MV-4-11 (cell line): ENCODE measurements at places on chromosomes 7 and 10.

GRCh38 chr7:91107460-91107859, 156.8 kb upstream of the FZD1 start:
- DNase-seq = no peak

- DNase-seq = peak; percentile 30
These were observed 29.6 kb upstream of the AKR1C2 start for GRCh38 chr10:5033061-5033778.

DNA sequence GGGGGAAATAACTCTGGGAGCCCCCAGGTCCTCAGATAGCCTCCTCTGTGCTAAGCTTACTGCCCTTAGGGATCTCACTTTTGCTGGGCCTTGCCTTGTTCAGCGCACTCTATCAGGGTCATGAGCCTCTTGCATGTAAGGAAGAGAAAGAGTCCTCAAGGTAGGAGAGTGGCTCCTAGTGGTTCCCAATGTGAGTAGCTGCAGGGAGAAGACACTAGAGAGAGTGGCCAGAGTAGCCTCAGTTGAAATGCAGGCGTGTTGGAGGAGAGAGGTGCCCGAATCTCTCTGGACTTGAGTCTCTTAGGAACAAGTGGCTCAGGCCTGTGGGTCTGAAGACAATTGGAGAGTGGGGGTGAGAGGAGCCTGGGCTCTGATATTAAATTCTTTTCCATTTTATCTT, 94.3 kb upstream of the SORCS3 start:
- DNase-seq = no peak

DNA sequence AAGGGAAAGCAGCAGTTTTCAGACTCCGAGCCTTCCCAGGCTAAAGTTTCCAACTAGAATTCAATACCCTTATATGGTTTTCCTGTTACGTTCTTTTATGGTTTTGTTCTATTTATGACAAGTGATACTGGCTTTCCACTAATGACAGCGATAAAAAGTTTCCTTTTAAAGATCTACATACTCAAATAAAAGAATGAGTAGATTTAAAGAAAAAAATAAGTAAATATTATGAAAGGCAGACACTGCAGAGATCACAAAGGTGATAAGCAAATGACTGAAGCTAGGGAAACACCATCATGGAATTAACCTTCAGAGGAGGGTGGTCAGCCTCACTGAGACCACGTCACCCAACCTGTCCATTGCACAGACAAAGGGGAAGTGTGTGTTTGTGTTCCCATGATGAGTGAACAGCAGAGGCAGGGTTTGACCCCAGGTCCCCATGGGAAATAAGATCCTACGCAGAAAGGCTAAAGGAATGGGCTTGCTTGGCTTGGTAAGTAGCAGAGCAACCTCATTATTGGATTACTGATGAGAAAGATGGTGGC, 4.0 kb downstream of the VSIR start:
- DNase-seq = peak; percentile 32

- no peak for DNase-seq
These were observed 6.4 kb downstream of the TAS2R41 start for GRCh38 chr7:143484119-143484518.

DNA sequence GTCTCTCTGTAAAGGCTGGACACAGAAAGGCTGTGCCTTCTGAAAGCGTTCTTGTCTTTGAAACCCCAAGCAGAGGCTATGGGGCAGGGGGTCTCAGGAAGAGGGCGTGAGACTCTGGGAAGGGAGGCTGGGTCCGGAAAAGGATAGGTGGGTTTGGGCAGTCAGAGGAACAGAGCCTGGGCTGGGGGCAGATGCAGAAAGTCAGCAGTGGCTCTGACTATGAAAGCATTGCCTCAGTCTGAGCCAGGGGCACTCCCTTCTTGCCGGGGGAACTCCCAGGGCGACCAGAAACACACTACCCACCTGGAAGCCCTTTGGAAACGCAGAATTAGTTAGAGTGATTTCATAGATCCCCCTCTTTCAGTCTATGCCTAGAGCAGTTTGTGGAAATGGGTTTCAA, 72.0 kb downstream of the VWA2 start:
- DNase-seq = no peak

DNA sequence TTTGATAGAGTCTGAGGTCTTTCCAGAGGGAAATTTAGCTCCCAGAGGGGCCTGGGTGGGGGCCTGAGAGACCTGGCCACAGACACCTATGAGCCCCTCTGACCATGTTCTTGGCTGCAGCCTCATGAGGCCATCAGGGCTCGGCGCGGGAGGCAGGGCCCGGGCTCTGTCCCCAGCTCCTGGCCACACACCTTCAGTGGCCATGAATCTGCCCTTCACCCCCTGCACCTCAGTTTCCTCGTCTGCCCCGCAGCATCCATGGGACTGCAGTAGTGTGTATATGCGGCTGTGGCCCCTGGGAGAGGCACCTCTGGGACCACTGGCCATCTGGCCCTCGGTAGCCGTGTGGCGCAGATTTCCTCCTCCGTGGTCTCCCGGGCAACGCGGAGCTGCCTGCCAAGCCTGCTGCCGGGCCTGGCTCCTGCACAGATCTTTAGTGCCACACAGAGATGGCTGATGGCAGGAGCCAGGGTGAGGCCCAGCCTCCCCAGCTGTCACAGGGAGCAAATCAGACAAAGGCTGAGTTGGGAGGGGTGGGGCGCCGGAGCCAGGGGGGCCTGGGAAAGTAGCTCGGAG, 23.6 kb upstream of the ADCYAP1R1 start:
- no peak for DNase-seq
